ENCODE measurements at places on chromosomes 5 and 9.
A peak's percentile ranks its signal among the peaks of the same experiment; 100 is the strongest.

GRCh38 chr9:8514760-8515159, 715.2 kb upstream of the DMAC1 start:
- DNase-seq: no peak

- DNase-seq: no peak
Measured at GRCh38 chr5:158273035-158273434, 414.1 kb upstream of the CLINT1 start.

GRCh38 chr5:101796427-101796826, 499.7 kb downstream of the SLCO4C1 start:
- no peak for DNase-seq

DNA sequence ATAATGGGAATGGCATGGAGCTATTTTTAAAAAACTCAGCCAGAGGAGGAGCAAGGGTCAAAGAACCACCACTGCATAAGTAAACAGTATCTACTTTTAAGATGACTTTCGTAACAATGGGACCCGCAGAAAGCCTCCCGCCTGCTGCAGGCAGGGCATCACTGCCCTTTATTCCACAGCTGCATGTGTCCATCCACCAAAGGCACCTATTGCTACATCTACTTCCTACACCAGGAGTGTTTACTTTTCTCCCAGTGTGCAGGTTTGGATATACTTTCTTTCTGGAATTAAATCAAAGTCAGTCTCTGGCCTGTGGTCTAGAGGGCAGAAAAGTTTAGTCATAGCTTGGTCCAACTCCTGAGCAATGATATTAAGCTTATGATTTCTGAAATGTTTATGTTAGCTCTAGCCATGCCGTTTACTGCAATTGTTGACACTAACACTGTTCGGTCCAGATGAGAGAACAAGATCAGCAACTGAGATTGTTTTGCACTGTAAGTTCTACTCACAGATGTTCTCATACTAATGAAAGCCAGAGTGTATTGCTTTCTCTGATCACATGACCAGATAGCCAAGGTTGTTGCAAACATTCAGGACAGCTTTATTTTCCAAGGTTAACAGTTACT, 391.5 kb downstream of the FGF10 start:
- DNase-seq: no peak

GRCh38 chr5:16852251-16853005, 83.7 kb downstream of the MYO10 start:
- no peak for DNase-seq

- DNase-seq: no peak
Measured at GRCh38 chr9:86541014-86541570, 186.9 kb upstream of the TUT7 start.

GRCh38 chr5:40879163-40879942, 29.9 kb upstream of the C7 start:
- DNase-seq: peak; percentile 60

- DNase-seq: no peak
Measured at GRCh38 chr5:173538018-173538417, 78.4 kb downstream of the BOD1 start.

DNA sequence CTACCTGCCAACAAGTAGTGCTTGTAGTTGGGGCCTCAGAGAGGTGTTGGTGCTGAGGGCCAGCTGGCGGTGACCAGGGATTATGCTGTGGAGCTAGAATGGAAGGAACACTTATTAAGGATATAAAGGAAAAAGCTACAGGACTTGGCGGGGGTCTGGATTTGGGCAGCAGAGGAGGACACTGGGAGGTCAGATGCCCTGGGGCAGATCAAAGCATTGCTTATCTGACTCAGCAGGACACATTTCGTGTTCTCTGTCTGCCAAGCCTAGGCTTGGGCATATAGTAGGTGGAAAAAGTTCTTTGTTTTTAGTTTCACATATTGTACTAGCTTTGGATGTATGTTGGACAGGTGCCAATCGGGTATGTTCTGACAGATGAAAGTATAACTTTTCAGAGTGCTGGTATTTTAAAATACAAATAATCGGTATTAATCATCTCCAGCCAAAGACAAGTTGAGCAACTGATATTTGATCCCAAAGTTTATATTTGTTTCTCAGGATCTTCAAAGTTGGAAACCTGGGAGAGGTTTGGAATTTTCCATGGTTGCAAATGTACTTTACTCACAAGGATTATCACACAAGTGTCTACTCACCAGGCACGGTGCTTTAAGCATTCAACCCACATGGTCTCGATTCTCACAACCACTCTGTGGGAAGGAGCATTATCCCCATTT, 69.4 kb downstream of the IQGAP2 start:
- no peak for DNase-seq

- DNase-seq: no peak
Measured at GRCh38 chr5:179171816-179172745, 111.9 kb downstream of the ZNF354C start.

DNA sequence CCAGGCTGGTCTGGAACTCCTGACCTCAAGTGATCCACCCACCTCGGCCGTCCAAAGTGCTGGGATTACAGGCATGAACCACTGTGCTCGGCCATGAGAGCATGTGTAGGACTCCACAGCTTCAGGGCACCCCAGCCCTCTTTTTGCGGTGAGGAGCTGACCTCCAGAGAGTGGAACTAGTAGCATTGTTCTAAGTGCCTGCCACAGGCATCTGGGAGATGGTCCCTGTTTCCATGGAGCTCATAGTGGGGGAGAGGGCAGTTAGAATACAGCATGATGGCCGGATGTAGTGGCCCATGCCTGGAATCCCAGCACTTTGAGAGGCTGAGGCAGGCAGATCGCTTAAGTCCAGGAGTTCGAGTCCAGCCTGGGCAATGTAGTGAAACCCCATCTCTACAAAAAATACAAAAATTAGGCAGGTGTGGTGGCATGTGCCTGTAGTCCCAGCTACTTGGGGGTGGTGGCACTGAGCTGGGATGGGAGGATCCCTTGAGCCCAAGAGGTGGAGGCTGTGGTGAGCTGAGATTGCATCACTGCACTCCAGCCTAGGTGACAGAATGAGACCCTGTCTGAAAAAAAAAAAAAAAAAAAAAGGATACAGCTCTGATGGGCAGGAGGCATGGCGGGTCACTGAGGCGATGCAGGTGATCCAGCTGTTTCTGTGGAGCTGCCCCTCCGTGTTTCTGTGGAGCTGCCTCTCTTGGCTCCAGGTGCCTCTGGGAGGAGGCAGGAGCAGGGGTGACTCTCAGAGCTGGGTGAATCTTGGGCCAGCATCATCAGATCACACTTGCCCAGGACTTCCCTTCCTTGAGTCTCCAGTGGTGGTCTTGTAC, 4.2 kb downstream of the ASS1 start:
- DNase-seq: no peak

DNA sequence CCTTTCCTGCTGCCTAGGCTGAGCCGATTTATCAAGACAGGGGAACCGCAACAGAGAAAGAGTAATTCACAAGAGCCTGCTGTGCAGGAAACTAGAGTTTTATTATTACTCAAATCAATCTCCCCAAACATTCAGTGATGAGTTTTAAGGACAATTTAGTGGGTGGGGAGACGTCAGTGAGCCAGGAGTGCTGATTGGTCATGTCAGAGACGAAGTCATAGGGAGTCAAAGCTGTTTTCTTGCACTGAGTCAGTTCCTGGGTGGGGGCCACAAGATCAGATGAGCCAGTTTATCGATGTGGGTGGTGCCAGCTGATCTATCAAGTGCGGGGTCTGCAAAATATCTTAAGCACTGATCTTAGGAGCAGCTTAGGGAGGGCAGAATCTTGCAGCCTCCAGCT, 19.0 kb downstream of the SNX24 start:
- DNase-seq: no peak

GRCh38 chr9:5817862-5818261, 15.1 kb downstream of the ERMP1 start:
- peak; percentile 62 for DNase-seq

DNA sequence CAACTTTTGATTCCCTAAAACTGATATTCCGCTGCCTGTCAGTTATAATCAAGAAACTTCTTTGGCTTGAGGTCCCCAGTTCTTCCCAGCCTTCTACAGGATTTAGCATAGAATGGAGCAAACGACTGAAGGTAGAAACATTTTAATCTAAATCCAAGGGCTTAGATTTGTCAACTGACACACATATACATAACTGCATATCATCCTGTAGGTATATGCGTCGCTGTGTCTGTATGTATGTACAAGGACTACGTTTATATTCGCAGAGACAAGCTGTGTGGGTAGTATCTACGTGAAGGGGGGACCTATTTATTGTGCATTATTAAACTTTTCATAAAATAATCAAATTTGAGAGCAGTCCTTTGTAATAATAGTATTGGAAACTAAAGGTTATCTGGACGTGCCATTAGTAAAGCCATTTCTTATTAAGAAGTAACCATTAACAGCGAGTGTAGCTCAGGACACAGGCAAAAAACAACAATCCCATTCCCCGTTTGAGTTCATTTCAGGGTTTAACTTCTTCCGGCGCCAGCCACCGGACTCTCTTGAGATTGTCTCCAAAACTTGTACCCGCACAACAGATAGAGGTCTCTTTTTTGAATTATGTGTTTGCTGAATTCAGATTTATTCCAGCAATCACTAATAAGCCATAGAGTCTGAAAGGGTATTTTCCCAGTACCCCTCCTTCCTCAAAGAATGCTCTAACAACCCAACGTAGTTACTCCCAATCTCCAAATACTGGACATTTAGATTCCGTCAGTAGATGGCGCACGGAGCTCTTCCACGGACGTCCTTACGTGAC, 2.1 kb upstream of the MLLT3 start:
- peak; percentile 87 for DNase-seq

DNA sequence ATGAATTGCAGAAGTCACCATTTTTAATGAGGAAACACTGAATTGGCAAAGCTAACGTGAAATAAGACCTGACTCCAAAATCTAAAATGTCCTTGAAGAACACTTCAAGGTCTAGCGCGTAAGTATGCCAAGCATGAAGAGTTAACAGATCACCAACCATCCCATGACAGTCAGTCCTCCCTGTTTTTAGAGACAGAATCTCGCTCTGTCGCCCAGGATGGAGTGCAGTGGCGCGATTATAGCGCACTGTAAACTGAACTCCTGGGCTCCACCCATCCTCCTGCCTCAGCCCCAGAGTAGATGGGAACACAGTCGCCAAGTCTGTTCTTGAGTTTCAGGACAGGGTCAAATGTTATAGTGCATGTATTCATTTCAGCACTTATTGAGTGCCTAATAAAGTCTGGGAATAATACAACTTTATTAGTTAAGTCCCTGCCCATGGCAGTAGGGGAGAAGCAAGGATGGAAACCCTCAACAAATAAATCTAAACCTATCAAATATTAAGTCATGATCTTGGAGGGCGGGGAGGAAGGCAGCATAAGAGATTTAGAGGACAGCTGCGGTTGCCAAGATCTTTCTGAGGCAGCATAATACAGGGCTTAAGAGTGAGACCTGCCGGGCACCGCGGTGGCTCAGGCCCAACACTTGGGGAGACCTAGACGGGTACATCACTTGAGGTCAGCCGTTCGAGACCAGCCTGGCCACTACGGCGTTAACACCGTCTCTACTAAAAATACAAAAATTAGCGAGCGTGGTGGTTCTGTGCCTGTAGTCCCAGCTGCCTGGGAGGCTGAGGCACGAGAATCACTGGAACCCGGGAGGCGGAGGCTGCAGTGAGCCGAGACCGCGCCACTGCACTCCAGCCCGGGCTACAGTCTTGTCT, 1.1 kb downstream of the ATPSCKMT start:
- no peak for DNase-seq

DNA sequence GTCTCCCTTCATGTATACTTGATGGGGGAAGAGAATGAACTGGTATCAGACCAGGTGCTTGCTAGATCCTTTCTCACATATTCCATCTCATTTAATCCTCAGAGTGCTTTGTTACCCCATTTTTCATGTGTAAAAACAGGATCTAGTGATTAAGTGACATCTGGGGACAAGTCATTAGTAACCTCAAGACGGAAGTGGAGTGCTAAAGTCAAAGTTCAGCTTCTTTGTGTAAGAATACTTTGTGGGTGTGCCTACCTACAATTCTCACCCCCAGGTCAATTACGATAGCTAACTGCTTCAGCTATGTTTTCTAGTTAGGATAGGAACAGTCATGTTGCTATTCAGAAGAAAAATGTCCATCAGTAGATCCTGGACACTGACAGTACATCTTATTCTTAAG, 3.1 kb upstream of the FAM120AOS start:
- DNase-seq: no peak

GRCh38 chr5:101278917-101279316, 375.8 kb upstream of the ST8SIA4 start:
- no peak for DNase-seq
